ENCODE measurements at places on chromosomes 7 and 10.

DNA sequence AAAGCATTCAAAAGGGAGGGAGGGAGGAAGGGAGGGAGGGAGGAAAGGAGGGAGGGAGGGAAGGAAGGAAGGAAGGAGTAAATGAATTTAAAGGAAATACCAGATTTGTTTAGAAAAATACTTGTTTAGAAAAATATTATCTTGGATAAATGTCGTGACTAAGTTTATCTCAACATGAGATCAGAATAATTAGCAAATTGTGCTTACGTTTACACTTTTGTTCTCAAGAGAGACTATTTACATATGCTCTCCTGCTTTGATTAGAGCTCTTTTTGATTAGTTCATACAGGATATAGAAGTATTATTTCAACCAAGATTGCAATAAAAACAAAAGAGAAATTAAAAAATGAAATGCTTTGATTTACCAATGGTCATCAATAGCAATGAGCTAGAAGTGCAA lies 186.2 kb downstream of the HIBADH start:
- no peak for DNase-seq

DNA sequence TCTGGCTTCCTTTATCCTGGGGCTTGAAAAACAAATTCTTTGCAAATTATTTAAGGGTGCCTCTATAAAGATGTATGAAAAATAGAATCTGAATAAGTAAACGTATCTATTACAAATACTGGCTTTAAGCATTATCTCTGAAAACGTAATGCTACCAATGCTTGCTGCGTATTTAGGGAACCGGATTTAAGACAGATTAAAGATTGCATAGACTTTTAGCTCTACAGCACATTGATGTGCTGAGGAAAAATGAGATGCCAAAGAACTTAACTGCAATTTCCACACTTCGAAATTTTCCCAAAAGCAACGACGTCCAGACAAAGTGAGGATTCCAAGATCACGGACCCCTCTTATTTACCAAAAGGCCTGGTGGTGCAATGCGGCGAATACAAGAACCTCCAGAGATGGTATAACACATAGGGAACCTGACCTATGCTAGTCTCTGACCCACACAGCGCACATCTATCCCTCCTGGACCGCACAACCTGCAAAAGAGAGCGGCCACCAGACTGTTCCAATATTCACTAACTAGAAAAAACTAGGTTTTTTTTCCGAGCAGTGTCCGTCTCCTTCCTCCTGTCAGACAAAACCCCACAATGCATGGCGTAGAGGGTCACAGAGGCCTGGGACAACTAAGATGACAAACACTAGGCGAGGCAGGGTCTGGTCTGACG lies 34.3 kb upstream of the PHF14 start:
- DNase-seq, result no peak

- no peak for DNase-seq
Observed at GRCh38 chr10:131431978-131432690, 120.6 kb upstream of the TCERG1L start.

DNA sequence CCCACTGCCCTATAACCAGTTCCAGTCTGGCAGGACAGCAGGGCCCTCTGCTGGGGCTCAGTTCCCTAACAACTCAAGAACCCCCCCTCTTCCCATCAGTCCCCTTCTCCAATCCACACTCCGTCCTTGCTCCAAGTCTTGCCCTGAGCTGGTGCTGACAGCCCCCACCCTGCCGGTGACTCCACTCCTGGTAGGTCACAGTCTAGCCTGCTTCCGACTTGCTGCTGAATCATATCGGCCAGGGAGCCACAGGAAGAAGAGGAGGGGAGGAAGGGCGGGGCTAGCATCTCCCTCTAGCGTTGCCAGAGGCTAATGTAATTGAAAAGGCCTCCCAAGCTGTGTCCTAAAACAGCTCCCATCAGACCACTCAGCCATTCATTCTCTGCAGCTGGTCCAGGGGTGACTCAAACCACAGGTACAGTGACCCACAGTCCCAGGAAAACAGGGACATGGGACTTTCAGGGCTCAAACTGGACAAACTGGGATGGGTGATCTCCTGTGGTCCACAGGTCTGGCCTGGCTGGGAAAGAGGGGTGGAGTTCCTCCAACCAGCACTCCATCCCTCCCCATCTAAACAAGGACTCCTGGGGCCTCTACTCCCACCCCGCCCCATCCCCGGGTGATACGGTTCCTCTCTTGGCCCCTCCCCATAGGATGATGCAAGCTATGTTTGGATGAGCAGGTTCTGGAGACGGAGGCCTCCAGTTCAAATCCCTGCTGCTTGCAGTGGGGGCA lies 158.8 kb downstream of the SH3PXD2A start:
- peak; percentile 68 for DNase-seq

- no peak for DNase-seq
Observed at GRCh38 chr7:141522657-141523342, 28.4 kb upstream of the AGK start.

DNA sequence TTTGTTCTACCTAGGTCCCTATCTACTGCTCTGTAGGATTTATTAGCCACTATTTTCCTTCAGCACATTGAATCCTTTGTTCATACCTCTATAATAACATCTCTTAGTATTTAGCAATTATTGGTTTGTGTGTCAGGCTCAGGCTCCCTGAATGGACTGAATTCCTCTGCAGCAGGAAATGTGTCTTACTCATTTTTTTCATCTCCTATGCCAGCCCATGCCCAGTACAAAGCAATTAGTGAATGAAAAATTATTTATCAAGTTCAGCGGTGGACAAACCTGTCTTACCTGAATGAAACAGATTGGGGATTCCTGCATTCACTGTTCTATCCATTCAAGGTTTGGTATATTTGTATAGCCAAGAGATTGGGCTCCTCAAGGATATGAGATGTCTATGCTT lies 53.7 kb downstream of the C1GALT1 start:
- no peak for DNase-seq

GRCh38 chr10:116171505-116171904 lies 101.5 kb downstream of the GFRA1 start:
- DNase-seq, result no peak

DNA sequence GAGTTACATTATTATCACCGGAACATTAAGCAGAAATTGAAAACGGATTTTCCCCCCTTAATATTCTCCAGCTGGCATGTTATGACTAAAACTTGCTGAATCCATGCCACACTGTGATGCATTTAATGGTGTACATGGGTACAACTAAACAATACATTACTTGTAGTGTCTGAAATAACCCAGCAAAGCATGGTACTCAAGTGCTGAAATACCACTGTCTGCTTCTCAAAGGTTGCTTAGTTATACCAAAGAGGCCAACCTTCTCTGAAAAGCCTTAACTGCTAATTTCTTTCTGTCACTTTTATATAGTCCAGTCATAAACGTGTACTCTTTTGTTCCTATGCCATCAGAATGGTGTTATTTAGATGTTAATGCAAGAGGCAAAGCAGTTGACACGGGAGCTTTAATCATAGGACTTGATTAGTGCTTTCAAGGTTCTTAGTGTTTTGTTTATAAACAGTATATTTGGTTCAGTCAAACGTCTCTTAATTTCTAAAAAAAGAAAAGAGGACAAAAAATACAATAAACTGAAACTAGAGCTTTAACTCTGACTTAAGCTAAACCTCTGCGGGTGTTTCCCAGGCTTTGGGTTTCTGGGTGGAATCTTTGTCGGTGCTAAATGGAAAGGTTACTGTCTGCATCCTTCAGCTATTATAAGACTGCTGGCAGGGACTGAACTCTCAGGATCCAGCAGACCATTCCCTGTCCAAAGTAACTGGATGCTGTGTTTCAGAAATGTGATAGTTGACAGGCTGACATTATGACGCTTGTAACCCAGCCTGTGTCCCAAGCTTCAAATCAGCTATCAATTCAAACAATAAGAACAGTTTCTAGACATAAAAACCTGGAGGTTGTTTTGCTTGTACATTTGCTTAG lies 202.6 kb downstream of the PPP1R3A start:
- no peak for DNase-seq

- no peak for DNase-seq
Observed at GRCh38 chr10:112849546-112849945, 100.5 kb upstream of the TCF7L2 start.

DNA sequence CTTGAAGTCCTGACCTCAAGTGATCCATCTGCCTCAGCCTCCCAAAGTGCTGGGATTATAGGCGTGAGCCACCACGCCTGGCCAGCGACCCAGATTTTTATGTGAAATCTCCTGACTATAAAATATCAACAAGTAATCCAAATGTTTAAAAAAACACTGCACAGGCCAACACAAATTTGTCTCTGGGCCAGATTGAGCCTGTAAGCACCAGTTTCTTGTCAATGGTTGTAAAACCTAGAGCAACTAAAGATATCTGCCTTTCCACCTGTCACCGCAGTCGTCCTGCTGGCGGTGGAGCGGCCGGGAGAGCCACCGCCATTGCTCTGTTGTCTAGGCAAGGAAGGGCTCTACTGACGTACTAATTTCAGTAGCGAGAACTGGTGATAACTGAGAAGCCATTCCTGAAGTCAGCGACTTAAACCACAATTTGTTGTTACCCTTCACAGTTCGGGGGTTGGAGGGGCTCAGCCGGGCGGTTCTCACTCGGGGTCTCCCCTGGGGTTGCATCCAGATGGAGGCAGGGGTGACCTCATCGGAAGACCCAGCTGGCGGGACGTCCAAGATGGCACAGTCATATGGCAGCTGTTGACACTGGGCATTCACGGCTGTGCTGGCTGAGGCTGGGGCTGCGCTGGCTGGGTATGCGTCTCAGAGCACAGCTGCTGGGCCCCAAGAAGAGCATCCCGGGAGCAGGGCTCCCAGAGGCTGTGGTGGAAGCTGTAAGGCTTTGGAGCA lies 55.2 kb upstream of the PDGFA start:
- DNase-seq, result no peak

- DNase-seq, result no peak
Observed at GRCh38 chr10:48414778-48415177, 108.3 kb downstream of the MAPK8 start.

GRCh38 chr7:24965831-24966708 lies 13.9 kb downstream of the OSBPL3 start:
- peak; percentile 44 for DNase-seq

- DNase-seq, result no peak
Observed at GRCh38 chr7:35495377-35495776, 199.6 kb downstream of the HERPUD2 start.

GRCh38 chr7:137601642-137602041 lies 245.1 kb downstream of the DGKI start:
- no peak for DNase-seq

DNA sequence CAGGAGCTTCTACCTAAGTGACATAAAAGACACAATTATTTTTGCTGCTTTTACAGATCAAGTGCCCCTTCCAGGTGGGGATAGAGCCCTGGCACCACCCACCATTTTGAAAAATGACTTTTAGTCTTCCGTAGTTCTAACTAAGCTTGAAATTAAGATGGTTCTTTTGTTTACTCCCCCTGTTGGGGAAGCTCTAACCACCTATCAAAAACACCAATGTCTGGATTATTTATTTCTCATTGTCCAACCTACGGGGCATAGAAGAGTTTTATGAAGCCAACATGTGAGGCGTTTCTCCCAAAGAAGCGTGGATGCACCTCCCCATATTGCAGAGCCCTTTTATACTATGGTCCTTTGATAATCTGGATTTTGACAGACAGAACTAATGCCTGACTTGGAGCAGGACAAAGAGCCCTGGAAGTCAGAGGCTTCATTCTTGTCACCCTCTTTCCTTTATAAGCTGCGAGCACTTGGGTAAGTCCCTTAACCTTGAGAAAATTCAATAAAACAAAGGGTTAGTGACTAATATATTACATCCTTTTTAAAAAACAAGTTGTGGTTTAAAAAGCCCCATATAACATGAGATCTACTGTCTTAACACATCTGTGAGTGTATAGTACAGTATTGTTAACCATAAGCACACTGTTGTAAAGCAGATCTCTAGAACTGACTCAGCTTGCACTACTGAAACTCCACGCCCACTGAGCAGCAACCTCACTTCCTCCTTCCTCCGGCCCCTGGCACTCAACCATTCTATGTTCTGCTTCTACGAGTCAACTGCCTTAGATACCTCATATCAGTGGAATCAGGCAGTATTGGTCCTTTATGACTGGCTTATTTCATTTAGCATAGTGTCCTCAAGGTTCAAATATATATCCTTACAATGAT lies 67.5 kb downstream of the ATXN7L1 start:
- peak; percentile 50 for DNase-seq

DNA sequence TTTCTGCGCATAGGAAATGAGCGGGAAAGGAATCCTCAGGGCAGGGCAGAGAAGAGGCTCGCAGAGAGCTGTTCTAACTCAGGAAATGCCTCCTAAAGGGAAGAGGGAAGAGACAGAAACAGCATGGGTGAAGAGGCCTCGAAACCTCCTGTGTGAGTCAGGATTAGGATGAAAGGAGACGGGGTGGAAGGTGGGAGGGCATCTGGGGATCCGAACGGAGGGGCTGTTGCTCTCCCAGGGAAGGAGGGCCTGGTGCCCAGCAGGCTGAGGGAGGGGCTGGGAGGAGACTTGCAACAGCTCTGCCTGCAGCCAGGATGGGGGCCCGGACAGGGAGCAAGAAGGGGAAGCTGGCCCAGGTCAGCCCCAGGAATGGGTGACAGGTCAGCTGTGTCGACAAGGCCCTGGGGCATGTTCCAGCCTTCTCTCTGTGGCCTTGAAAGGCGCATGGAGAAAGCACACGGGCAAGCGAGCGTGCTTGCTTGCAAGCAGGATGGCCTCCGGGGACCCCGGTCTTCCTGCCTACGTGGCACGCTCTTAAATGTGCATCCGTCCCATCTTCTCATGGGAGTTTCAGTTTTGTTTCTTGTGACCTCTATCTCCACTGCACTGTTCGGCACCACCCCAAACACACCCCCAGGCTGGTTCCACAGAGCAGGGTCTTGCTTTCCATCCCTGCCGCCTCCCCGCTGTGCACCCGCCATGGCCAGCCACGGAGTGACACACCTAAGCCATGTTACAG lies 63.5 kb downstream of the HIPK2 start:
- DNase-seq, result no peak

- DNase-seq, result no peak
Observed at GRCh38 chr7:81066797-81067196, 147.9 kb upstream of the SEMA3C start.

GRCh38 chr7:48780862-48781261 lies 143.5 kb upstream of the CDC14C start:
- DNase-seq, result no peak

DNA sequence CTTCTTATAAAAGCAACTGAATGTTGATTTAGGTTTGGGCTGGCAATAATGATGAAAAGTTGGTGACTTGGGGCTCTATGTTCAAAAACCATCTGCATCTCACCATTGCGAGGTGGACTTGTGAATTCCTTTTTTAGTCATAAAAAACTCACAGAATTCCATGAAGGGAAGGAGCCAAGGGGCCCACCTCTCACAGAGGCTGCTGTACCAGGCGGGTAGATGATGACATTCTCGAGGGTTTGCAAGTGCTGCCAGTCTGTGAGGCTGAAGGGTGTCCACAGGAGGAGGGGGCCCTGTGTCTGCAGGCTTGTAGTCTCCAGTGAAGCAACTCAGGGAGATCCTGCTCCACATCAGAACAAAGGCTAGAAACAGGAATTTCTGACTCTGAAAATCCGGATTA lies 195.5 kb upstream of the ZNF32 start:
- DNase-seq, result no peak

DNA sequence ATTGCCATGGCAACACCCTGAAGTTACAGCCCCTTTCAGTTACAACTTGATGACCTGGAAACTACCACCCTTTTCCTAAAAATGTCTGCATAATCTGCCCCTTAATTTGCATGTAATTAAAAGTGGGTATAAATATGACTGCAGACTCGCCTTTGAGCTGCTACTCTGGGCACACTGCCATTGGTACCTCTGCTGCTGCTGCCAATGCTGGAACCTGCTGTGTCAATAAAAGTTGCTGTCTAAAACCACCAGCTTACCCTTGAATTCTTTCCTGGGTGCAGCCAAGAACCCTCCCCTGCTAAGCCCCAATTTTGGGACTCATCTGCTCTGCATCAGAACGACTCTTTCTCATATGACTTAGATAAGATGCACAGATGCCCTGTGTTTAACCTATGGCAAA lies 10.2 kb upstream of the FRA10AC1 start:
- DNase-seq, result no peak

GRCh38 chr10:30984563-30985328 lies 46.9 kb downstream of the ZNF438 start:
- no peak for DNase-seq
